ENCODE measurements at places on chromosomes 2 and 18.

GRCh38 chr2:182717416-182717815 lies 1.4 kb downstream of the DNAJC10 start:
- DNase-seq: no peak

GRCh38 chr2:102297891-102298290 lies 13.5 kb upstream of the IL1RL1 start:
- no peak for DNase-seq

- no peak for DNase-seq
Observed at GRCh38 chr2:175017618-175018414, 12.6 kb upstream of the CHN1 start.

GRCh38 chr2:219078951-219079350 lies 18.2 kb upstream of the IHH start:
- no peak for DNase-seq

DNA sequence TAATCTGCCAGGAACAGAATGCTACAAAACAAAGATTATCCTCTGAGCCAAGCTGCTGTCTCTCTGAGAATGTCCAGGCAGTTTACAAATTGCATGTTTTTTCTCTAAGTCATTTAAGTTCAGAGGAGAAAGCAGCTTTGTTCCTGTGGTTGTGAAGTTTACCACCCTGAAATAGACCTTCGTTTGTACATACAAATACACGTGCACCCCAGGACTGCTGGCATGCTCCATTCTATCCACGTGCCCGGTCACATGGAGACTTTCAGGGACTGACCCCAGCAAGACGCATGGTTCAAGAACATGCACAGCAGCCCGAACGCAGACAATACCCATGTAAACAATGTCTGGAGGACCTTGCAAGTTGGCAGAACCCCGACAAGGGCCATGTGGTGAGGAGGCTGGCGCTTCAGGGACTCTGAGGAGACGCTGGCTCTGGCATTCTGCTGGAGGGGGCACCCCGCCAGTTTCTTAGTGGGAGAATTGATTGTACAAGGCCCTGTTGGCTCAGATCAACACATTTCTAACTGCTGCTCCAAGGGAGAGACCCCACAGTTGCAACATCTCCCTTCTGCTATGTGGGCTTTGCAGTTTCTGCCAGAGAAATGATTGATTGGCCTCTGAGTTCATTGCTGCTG lies 33.3 kb downstream of the FAM178B start:
- no peak for DNase-seq

DNA sequence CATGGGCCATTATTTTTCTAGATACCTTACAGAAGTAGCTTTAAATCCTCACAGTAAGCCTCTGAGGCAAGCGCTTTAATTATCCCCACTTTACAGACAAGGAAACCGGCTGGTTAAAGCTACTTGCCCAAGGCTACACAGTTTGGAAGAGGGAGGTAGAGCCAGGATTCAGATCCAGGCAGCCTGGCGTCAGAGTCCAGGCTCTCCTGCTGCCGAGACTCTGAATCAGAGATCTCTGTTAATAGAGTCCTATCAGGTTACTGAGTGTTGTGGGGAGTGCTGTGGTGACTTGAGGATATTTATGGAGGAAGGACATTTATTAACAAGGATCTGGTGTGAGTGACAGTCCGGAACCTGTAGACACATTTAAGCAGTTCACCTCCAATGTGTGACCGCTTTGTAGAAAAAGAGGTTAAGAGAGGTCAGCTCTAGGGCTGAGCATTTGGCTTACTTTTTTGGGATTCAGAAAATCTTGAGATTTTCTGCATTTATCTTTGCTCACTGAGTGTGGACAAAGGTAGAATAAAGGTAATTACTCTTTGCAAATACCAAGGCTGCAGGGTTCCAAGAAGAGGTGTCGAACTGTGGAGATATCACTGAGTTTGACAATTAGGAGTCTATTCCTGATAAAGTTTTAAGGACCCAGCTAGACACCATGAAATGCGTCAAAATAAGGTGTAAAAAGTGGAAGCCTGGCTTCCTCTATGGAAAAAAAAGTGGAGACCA lies 1.6 kb upstream of the CEP192 start:
- no peak for DNase-seq

GRCh38 chr2:241770185-241770935 lies 6.3 kb upstream of the GAL3ST2 start:
- DNase-seq: no peak

GRCh38 chr2:67642961-67643360 lies 245.8 kb downstream of the ETAA1 start:
- no peak for DNase-seq

DNA sequence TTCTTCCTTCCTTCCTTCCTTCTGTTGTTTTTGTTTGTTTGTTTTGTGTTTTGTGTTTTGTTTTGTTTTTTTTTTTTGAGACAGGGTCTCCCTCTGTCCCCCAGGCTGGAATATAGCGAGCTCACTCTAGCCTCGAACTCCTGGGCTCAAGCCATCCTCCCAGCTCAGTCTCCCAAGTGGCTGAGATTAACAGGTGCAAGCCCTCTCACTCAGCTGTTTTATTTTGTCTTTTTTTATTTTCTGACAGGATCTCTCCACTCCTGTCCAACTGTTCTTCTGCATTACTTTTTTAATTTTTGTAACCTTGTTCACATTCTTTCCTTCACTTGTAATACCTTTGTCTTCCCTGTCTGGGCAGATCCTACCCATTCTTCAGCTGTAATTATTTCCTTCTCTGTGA lies 23.6 kb downstream of the MAP3K20 start:
- DNase-seq: no peak

DNA sequence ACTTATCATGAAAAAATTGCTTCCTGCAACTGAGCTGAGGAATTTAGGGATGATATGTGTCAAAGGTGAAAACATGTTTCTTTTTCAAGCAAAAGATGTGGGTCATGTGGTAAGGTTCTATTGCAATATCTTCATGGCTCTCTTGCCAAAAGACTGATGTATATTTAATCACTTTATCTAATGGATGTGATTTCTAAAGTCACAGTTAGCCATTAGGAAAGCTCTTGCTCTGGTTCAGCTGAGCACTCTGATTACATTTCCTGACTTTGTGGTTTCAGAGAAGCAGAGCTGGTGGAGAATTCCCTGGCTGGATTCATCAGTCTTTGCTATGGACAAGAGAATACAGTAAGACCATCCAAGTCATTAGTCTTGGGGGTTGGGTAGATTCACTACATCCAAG lies 24.4 kb downstream of the SCN9A start:
- DNase-seq: no peak

GRCh38 chr2:88054782-88055370 lies 707 bp downstream of the KRCC1 start:
- no peak for DNase-seq

GRCh38 chr2:181396256-181397123 lies 60.7 kb upstream of the ITGA4 start:
- DNase-seq: no peak

DNA sequence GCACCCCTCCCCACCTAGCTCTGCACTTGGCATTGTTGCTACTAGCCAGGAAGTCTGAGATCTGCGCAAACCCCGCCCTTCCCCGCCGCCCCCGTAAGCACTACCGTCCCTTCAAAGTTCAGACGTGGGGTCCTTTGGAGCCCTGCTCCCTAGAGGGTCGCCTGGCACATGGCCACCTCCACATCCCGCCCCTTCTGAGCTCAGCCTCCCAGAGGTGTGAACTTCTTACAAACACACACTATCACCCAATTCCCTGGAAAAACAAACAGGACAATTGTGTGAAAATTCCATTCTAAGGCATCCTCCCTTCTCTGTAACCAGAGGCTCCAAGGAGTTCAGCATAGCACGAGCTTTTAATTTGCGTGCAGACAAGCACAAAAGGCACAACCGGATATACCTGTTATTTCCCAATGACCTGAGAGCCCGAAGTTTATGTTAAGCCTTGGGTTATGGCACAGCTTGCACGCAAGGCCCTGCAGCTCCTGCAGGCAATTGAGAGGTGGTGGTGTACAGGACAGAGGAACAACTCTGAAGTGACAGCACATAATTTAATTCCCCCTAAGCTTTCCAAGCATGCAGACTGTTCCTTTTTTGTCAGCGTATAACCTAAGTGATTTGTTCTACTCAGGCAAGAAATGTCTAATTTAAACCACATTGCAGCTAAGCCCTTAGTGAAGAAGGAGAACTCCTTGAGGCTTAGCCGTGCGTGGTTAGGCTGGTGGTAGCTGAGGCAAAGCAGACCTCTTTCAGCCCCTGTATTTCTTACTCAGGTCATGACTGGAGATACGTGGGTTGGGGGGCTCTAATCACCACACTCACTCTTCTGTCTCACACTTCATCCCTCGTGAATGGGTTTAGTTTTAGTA lies 20.3 kb upstream of the CYP1B1 start:
- DNase-seq: no peak

- no peak for DNase-seq
Observed at GRCh38 chr2:219772697-219773096, 145.3 kb downstream of the SLC4A3 start.

GRCh38 chr2:226818930-226819329 lies 16.9 kb upstream of the RHBDD1 start:
- DNase-seq: peak; percentile 83

GRCh38 chr2:63814114-63814513 lies 27.6 kb upstream of the UGP2 start:
- DNase-seq: no peak

DNA sequence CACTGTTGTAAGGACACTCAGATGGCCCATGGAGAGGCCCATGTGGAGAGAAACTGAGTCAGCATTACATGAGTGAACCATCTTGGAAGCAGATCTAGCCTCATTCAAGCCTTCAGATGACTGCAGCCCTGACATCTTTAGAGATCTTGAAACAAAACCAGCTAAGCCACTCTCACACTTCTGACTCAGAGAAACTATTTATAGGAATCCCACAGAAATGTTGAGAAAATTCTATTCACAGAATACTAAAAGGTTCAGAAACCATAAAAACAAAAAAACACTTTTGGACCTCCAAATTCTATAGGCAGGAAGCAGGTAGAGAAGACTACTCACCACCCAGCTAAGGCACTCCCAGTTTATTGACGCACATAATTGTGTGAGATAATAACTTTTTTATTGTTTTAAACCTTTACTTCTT lies 8.7 kb downstream of the TMEM169 start:
- no peak for DNase-seq

DNA sequence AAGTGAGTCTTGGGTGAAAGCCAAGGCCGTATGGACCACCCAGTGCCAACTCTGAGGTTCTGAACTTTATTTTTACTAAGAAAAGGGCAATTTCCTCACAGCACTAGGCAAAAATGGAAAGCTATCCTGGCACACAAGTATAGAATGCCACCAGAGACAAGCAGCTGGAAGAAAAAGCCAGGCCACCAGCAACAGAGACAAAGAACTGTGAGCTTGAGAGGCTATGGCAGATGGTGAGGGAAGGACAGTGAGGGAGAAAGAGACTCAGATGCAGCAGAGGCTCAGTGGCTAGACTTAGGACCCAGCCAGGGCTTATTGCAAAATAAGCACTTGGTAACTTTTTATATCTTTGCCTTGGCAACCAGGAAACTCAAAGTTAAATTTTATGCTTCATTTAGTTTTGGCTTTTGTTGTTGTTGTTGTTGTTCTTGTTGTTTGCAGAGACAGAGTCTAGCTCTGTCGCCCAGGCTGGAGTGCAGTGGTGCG lies 78.0 kb upstream of the BZW1 start:
- DNase-seq: no peak

DNA sequence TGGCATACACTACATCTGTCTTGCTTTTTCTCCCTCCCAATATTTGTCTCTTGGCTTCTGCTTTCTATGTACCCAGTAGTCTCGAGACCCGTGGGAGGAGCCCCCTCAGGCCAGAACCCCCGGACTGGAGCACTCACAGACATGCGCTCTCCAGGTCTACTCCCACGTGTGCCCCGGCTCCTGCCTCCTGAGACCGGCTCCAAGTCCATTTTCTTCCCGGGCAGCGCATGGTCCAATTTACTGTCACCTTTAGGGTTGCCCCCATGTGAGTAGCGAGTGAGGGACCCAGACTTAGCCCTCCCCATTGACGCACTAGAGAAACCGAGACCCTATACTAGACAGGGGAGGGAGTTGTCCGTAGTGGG lies 11.8 kb upstream of the TEX51 start:
- DNase-seq: no peak

GRCh38 chr18:74153793-74154192 lies 5.5 kb downstream of the TIMM21 start:
- no peak for DNase-seq

GRCh38 chr2:191050640-191050987 lies 36.6 kb upstream of the STAT1 start:
- no peak for DNase-seq

- DNase-seq: no peak
Observed at GRCh38 chr2:214294426-214294825, 116.4 kb upstream of the VWC2L start.

DNA sequence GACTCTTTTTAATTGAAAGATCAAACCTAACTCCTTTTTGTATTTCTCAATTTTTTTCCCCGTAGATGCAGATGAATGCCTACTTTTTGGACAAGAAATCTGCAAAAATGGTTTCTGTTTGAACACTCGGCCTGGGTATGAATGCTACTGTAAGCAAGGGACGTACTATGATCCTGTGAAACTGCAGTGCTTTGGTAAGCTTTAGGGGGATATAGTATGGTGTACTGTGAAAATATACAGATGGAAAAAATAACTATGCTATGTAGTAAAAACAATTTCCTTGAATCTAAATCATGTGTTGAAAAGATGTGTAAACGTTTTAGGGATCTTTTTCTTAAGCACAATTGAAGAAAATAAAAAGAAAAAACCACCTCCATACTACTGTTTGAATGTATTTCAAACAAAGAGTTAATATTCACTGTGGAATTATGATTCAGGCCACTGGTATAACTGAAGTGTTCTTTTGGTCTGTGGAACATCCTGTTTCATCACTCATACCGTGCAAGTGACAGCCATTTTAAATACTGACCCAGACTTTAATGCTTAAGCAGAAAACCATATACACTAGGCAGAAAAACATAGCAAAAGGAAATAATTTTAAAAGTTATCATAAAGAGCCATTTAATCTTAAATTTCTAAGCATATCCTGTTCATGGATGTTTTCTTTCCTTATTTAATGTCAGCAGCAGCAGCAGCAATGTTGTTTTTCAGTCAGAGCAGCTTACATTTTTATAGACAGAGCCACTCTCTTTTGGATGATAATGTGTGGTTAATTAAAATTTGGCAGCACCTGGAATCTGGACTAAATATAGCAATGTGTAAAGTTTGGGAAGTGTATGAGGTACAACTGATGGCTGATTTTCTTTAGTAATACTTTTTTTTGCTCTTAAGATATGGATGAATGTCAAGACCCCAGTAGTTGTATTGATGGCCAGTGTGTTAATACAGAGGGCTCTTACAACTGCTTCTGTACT lies 112.8 kb upstream of the RASGRP3 start:
- DNase-seq: no peak
